AG04450 (cell line): ENCODE measurements at places on chromosomes 1 and 21.

GRCh38 chr1:5142389-5142788 lies 488.0 kb downstream of the AJAP1 start:
- DNase-seq, result no peak

DNA sequence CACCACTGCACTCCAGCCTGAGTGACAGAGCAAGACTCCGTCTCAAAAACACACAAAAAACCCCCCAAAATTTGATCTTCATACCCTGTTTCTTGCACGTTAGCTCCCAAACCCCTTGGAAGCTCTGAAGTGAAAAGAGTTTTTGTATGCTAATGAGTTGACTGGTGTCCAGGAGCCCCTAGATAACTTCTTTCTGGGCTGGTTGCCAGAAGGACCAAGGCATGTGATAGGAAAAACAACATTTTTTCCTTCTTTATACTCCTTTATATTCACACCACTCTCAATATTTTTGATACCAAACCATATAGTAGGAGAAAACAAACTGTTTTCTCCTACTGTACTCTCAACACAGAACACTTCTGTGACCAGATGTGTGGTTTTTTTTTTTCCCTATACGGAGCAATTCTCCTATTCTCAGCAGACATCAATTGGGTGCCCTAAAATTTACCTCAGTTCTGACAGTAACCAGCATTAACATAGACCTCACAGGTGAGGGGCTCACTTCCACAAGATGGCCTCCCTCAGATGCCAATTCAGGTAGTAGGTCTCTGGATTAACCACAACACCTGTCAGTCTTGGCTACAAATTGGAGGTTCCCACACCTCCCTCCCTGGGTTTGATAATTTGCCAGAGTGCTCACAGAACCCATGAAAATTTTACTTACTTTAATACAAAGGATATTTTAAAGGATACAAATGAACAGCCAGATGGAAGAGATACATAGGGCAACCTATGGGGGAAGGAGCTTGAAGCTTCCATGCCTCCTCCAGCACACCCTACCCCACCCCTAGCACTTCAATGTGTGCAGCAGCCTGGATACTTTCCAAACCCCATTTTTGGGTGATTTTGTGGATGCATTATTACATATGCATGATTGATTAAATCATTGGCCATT lies 25.6 kb downstream of the ZYG11B start:
- DNase-seq, result no peak

- no peak for DNase-seq
Observed at GRCh38 chr1:34408011-34408410, 231.3 kb downstream of the C1orf94 start.

GRCh38 chr1:176786274-176786673 lies 323.3 kb downstream of the PAPPA2 start:
- DNase-seq, result no peak

GRCh38 chr1:201069636-201070035 lies 42.6 kb downstream of the CACNA1S start:
- no peak for DNase-seq

GRCh38 chr1:56993475-56993874 lies 27.7 kb upstream of the C8B start:
- no peak for DNase-seq
